ENCODE measurements at places on chromosomes 4 and X.

DNA sequence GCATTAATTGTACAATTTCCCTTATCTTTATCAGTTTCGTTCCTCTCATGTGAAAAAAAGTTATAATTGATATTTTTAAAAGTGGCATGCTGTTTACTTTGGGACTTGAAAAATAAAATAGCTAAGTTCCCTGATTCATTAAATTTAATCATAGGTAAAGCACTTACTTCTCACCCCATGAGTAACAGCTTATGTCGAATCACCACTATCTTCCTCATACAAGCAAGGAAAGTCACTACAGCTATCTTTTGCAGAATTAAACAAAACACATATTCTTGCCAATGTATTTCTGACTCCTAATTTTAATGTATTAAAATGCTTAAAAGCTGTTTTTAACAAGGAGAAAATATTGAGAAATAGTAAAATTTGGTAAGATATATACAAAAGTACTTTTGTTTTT, 832.4 kb upstream of the PCDH10 start:
- no peak for DNase-seq

DNA sequence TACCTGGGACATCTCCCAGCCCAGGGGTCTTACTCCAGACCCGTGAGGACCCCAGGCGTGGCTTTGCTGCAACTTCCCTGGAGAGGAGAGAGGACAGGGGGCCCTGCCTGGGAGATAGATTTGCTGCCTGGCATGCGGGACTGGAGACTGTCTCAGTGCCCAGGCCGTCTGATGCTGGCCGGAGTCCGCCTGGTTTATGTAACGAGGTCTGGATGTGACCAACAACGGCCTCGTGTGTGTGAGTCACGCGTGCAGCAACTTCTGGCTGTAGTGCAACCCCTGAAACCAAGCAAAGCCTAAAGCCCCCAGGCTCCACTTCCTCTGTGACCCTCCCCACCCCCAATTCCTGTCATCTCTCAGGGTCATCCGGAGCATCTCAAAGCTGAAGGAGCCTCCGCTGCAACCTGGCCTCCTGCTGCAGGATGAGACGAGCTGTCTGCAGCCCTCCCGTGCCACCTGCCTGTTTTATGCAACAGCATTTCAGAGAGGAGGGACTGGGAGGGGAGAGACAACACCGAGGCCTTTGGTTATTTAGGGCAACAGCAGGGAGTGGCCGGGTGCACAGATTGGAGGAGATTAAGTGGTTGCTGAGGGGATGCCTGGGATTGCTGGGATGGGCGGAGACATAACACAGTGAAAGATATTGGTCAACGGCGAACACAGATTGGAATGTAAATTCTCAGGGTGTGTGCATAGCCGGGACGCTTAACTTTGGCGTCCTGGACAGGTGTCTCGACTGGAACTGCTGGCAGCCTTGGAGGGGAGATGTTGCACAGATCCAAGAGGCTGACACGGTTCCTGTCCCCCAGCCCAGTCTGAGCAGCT, 16.0 kb downstream of the XG start:
- peak; percentile 19 for DNase-seq

DNA sequence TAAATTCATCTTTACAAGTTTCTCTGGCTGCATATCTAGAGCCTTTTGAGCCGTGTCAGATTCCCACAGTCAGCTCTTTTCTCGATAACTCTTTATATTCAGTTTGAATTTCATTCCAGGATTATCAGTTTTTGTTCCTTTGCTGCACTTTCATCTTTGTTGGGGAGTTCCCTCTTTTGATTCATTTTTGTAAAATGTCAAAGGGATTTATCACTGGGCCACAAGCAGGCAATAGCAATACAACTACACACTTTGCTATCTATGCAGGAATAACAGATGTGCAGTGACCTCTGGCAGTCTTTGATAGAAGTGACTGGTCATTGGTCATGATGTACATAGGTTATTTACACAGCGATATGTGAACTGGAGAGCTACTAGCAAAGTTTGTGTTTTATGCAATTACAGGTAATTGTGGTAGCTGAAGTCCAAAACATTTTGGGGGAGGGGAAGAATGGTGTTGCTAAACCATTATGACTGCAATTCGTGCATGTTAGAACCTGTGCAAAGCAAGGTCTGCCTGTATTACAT, 43.8 kb downstream of the HPGDS start:
- no peak for DNase-seq

- peak; percentile 76 for DNase-seq
Observed at GRCh38 chr4:30763321-30763727, 43.2 kb downstream of the PCDH7 start.

DNA sequence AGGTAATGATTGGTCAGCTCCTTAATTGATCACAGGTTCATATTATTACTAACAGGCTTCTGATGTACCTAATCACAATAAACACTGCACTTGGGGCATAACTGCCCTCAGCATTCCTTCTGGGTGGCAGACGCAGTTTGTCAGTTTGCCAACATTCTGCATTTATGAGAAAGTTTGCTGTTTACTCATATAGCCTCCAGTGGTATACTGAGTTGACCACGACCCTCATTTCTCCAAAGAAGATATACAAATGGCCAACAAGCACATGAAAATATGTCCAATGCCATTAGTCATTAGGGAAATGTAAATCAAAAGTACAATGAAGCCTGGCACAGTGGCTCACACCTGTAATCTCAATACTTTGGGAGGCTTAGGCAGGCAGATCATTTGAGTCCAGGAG, 26.3 kb downstream of the EFHC2 start:
- no peak for DNase-seq

- no peak for DNase-seq
Observed at GRCh38 chr4:66376396-66376795, 706.1 kb upstream of the EPHA5 start.

DNA sequence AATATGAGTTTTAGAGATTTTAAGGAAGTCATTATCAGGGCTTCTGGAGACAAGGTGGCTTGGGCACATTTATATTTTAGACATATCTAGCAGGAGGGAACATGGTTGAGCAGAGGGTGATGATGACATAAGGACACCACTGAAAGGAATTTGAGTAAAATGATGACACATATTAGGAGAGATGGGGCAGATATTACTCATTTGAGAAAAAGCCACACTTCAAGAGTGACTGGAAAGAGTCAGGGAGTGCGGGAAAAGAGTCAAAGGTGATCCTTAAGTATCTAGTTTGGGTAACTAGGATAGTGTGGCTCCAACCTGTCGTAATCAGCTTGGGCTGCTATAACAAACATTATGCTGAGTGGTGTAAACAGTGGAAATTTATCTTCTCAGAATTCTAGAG, 377.7 kb downstream of the PACRGL start:
- DNase-seq, result no peak

DNA sequence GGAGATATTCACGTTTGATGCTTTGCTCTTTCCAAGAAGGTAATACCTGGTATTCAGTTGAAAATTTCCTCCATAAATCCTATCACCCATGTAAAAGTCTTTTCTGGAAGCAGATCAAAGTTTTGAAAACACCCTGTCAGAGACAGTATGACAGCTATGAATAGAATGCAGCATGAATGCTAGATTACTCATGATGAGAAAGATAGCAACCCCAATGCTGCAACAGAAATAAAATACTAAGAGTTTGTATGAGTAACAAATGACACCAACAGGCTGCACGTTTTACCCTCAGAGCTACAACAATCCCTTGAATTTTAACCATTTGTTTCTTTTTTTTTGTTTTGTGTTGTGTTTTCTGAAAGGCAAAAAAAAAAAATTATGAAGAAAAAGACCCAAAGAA, 108.6 kb downstream of the ARHGAP6 start:
- peak; percentile 61 for DNase-seq

DNA sequence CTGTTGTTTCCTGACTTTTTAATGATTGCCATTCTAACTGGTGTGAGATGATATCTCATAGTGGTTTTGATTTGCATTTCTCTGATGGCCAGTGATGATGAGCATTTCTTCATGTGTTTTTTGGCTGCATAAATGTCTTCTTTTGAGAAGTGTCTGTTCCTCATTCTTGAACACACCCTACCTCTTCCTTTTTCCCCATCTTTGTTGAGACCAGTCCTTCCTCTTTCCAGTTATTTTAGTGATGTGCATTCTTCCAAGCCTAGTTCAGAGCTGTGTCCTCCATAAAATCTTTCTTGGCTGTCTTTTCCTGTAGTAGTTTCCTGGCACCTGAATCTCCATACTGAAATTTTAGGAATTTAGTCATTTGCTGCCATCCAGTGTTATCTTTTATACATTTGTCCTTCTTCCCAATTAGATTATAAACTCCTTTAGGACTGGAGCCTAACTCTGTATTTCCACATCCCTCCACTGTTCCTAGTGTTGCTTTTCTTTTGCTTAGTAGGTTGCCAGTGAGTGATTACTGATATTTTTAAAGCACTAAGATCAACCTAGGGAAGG, 11.4 kb downstream of the FHIP1A start:
- DNase-seq, result no peak

- no peak for DNase-seq
Observed at GRCh38 chrX:39169976-39170375, 368.7 kb downstream of the MID1IP1 start.

DNA sequence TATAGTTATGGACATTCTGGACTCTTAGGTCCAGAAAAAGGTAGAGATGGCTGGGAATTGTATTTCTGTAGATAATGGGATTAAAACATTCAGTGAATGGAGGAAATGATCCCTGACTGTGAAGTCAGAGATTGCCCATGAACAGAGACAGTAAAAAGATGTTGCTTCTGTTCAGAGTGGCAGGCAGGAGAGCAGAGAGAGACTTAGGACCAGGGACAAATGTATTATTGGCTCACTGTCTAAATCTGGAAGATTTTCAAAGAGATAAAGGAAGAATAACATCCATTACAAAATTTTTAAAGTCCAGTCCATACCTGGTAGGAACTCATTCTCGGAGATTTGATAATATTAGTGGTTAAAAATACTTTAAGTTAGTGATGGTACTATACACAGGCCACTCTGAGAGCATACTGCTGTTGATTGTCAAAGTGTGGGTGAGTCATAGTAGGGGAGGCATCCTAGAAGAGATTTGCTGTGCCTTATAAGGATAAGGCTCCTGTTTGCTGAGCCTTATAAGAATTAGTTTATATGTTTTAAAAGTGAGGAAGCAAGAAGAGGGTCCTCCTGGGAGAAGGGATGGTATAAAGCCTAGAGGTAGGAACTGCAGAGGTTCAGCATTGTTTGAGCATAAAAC, 53.0 kb downstream of the JADE3 start:
- peak; percentile 51 for DNase-seq

DNA sequence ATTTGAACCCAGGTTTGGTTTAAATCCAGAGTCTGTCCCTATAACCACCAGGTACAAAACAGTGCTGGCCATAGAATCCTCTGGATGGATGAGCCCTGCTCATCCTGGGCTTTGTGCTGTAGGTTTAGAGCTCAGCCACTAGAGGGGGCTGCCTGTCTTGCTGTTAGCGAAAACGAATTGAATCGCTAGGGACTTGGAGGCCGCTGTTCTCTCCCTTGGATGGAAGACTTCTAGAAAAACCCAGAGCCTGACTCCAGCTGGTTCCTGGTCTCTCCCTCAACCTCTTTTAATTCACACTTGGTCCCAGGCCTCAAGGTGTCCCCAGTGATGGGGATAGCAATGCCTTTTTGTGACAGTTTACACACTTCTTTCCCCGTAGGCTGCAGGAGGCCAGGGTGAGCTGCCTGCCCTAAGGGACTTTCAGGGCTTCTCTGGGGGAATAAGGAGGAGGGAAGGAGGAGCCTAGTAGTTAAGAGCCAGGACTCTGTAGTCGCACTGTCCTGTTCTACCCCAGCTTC, 8.7 kb downstream of the RIPPLY1 start:
- DNase-seq, result peak; percentile 55

DNA sequence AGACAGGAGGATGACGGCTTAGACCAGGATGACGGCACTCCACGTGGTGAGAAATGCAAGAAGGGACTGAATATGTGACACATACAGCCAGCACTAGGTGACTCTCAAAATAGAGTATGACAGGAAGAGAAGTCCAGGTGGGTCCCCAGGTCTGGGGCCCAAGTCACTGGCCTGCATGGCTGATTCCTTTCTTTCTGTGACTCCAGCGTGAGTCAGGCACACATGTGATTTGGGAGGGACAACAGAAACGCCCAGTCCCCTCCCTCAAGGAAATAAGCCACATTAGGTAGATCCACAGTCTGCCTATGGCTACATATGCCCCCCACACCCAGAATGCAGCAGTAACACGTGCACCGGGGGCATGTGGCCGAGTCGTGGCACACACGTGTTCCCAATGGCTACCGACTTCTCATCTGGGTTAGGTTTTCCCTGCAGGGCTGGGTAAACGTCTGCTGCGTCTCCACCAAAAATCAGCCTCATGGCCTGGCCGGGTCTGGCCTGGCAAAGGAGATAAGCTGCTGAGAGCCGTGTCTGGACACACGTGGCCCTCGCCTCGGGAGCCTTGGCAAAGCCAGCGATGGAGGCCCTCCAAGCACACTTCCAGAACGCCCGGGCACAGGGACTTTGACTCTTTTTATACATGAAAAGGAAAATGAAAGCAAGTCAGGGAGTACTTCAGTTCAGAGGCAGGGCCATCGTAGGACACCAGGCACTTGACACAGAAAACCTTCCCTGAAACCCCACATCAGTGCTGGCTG, 19.3 kb downstream of the SEL1L3 start:
- DNase-seq, result no peak

DNA sequence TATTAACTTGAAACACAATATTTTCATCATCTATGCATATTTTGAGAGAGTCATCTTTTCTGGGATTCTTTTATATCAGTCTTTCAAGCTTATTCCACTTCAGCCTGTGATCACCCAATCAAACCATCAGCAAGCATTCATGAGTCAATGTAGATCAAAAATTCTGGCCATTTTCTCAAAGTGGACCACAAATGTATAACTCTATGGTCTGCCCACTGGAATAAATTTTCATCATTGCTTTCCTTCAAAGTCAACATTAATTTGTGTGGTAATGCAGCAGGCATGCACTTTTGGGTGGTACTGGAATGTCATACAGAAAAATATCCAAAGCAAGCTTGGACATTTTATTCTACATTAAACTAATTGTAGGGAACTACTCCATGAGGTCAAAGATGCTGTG, 1013.0 kb downstream of the STIM2 start:
- no peak for DNase-seq

DNA sequence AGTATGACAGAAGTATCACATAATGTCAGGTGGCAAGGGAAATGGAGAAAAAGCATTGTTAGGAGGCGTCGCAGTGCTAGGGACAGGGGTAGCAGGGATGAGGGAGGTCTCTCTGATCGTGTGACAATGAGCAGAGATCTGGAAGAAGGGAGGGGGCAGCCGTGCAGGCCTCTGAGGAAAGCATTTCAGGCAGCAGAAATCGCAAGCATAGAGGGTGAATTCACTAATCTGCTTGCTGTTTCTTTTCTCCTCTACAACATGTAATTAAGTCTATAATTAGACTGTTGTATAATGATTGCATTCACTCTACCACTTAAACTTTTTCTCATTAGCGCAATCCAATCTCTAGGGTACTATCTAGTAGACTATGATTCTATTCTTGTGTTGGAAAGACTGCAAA, 9.1 kb downstream of the CYP4V2 start:
- DNase-seq, result no peak

Data from astrocyte (in vitro differentiated cells and primary cell).